CD4-positive, alpha-beta memory T cell (primary cell): ENCODE measurements at places on chromosomes 16 and 17.

GRCh38 chr17:58334661-58335060, 6.1 kb upstream of the TSPOAP1 start:
- DNase-seq: no peak

DNA sequence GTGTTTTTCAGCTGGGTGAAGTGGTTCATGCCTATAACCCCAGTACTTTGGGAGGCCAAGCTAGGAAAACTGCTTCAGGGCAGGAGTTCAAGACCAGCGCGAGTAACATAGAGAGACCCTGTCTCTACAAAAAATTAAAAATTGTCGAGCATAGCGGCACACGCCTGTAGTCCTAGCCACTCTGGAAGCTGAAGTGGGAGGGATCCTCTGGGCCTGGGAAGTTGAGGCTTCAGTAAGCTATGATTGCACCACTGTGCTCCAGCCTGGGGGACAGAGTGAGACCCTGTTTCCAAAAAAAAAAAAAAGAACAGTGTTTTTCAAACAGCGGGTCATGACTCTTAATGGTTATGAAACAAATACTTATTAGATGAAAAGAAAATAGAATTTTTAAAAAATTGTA, 2.3 kb upstream of the CYTH1 start:
- no peak for DNase-seq

GRCh38 chr16:21946889-21947635, 6.1 kb upstream of the UQCRC2 start:
- no peak for DNase-seq

DNA sequence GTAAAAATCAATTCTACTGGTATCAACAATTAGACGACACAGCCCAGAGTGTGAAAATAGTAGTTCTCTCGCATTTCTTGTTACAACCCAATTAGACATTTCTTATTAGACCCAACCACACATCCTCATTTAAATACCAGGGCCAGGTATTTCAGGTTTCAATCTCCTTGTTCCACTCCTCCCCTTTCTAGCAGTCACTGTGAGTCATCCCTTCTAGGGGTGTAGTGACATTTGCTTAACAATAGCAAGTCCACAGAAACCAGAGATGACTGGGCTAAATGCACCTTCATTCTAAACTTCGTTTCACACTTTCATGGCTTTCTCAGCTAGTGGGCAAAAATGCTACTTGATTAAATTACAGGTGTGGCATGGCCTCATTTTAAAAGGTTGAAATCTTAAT, 116.9 kb upstream of the CACNG3 start:
- DNase-seq: no peak

DNA sequence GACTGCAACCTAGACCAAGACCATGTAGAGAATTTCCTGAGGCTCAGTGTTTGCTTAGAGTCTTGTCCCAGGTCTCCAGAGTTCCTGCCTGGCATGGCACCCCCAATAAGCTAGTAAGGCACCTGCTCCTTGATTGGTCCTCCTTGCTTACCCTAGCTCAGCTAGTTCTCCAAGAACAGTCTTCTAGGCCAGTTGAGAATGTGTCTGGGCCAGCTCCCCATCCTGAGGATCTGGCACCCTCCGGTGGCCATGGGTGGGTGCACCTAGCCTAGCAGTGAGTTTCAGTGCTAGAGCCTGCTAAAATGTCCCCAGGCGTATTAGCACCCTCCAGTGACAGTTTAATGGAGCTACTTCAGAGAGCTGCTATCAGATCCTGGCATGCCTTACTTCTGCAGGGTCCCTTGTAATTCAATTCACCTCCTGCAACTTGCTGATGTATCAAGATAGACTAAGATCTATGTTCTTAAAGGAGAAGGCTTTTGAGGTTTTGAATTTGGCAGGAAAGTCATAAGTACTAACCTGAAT, 44.4 kb upstream of the MED13 start:
- DNase-seq: peak; percentile 18

DNA sequence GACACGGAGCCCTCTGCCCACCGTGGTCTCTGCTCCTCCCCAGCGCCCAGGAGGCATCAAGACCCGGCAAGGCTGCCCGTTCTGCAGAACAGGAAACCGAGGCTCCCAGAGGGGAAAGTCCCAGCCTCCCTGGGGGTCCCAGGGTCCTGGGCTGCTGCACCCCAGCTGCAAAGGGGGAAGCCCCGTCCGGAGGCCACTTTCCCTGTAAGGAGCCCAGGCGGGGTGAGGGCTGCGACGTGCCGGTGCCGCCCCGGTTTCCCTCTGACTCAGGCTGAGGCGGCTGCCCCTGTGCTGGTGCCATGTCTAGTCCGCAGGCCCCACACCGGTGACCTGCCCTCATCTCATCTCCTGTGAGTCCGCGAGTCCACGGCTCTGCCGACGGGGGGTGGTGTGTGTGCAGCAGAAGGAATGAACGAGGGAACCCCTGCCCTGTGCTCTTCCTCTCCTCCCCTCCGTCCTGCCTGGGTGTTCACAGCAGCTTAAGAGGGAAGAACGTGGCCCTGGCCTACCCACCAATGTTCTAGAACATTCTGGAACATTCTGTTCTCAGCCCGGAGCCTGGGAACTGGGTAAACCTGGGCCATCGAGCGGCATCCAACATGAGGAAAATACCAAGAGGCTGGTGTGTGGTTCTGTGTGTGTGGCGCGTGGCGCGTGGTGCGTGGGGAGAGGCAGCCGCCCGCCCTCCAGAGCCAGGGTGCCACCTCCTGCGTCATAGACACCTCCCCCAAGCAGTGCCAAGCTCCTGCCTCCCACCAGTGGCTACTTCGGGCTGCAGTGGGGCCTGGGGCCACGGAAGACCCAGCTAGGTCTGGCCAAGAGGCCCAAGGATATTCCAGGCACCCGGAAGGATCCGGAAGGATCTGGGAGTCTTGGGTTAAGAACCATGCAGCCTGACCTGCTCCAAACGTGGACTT, 7.0 kb upstream of the CBFA2T3 start:
- no peak for DNase-seq
